ENCODE measurements at places on chromosomes 11 and 22. TPM values are rescaled to one million over a fixed set of nuclear protein-coding genes. Genes with fewer than 3 reads are reported as not detected.

PAMR1 gene
- total RNA-seq = 13.5 TPM

DNA sequence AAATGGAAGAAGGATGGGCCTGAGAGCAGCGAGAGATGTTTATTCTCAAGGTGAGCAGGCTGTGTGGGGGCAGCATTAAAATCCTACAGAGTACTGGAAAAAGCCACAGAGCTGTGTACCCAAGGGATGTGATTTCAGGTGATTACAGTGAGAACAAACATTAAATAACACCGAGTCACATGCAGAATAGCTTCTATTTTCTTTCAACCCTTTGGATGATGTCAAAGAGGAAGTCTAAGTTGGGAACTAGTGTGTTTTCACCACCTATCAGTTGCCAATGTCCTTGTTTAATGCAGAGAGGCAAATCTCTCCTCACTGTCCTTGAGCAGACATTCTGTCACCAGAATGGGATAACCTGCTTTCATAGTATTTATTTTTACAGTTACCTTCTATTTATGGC is 379.6 kb upstream of the NARS2 start:
- no peak overlapping the region for H3K27ac ChIP-seq
- no peak overlapping the region for H3K4me3 ChIP-seq
- H3K27me3 ChIP-seq = no peaks in the 10 kb centered on the region
- no peaks in the 10 kb centered on the region for H3K4me1 ChIP-seq

DNA sequence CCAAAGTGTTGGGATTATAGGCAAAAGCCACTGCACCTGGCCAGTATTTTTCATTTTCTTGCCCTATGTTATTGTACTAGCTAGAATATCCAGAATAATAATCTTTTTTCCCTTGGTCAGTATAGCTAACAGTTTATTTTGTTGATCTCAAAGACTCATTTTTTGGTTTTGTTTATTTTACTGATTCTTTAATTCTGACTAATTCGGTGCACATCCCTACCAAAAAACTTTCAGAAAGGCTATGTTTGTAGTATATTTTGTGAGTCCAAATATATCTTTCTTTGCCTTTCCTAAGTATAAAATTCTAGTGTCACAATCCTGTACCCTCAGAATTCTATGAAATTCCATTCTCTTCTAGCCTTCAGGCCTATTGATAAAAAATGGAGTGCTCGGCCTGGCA is 84.3 kb downstream of the PHF21A start:
- no peaks in the 10 kb centered on the region for H3K36me3 ChIP-seq
- no peak for DNase-seq
- H3K4me1 ChIP-seq = peaks cover 14% of the 10 kb centered on the region
- H3K27me3 ChIP-seq = no peaks in the 10 kb centered on the region

- H3K27me3 ChIP-seq = no peaks in the 10 kb centered on the region
- H3K36me3 ChIP-seq = no peaks in the 10 kb centered on the region
- no peak overlapping the region for H3K27ac ChIP-seq
- peaks cover 20% of the 10 kb centered on the region for H3K4me1 ChIP-seq
- DNase-seq = no peak
Measured at GRCh38 chr11:14727215-14727614, 83.6 kb downstream of the PDE3B start.

DKK3 gene
- total RNA-seq = 181 TPM

BBOX1 gene
- total RNA-seq = not detected

DNA sequence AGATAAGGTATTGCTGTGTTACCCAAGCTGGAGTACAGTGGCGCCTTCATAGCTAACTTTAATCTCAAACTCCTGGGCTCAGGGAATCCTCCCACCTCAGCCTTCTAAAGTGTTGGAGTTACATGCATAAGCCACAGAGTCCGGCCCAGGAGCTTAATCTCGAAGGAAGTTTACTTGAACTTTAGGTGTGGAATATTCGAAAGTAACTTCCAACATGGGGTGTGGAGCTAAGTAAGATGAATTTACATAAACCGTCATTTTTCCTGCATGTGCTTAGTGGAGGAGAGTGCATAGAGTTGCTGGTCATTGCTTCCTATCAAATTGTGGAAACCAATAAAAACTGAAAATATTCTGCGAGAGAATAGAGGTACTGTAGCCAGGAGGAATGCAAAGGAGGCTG is 1.5 kb downstream of the ATG13 start:
- no peak for DNase-seq
- H3K27ac ChIP-seq = peak overlapping the region; percentile 3
- peaks cover 8% of the 10 kb centered on the region for H3K36me3 ChIP-seq
- H3K4me1 ChIP-seq = peaks cover 23% of the 10 kb centered on the region
- H3K27me3 ChIP-seq = no peaks in the 10 kb centered on the region

- H3K27ac ChIP-seq = no peak overlapping the region
- DNase-seq = no peak
- peaks cover 12% of the 10 kb centered on the region for H3K27me3 ChIP-seq
- no peaks in the 10 kb centered on the region for H3K36me3 ChIP-seq
- H3K4me1 ChIP-seq = no peaks in the 10 kb centered on the region
Measured at GRCh38 chr11:114273890-114274635, 22.1 kb upstream of the NNMT start.
